Activated naive CD4-positive, alpha-beta T cell treated with Interleukin-2 at 50 U/mL for 16 hours (primary cell): ENCODE measurements at places on chromosomes 7 and 10.
A peak's percentile ranks its signal among the peaks of the same experiment; 100 is the strongest.

DNA sequence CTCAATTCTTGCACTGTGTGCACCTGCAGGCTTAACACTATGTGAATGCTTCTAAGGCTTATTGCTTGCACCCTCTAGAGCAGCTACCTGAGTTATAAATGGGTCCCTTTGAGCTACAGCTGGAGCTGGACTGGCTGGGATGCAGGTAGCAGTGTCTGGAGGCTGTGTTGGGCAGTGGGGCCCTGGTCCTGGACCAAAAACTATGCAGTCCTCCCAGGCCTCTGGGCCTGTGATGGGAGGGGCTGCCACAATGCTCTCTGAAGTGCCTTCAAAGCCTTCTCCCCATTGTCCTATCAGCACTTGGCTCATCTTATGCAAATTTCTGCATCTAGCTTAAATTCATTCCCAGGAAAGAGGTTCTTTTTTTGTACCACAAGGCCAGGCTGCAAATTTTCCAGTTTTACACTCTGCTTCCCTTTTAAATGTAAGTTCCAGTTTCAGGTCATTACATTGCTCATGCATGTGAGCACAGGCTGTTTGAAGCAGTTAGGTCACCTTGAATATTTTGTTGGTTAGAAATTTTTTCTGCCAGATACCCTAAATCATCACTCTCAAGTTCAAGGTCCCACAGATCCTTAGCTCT lies 26.0 kb downstream of the KBTBD2 start:
- no peak for DNase-seq

GRCh38 chr10:34764472-34764946 lies 50.6 kb downstream of the PARD3 start:
- no peak for DNase-seq

GRCh38 chr7:3730276-3730675 lies 429.2 kb downstream of the SDK1 start:
- DNase-seq: no peak

GRCh38 chr7:116465125-116465524 lies 34.4 kb upstream of the CAV2 start:
- DNase-seq: no peak

GRCh38 chr10:98339799-98340198 lies 71.8 kb upstream of the LOXL4 start:
- DNase-seq: no peak

DNA sequence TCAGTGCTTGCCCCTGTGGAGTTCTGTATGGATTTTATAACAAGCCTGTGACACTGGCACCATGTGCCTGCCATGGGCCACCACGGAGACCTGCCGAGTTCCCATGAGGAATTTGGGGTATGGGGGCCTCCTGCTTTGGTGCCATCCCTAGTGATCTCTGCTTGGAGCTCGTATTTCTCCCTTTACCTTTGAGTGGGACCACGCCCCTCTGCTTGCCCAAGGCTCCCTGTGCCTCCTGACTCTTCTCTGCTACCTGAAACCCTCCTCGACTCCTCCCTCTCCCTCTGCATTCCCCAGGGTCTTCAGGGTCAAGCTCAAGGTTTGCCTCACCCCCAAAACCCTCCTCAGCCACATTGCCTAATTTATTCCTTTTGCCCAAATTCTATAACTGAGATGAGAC lies 225.0 kb downstream of the BUB3 start:
- no peak for DNase-seq

DNA sequence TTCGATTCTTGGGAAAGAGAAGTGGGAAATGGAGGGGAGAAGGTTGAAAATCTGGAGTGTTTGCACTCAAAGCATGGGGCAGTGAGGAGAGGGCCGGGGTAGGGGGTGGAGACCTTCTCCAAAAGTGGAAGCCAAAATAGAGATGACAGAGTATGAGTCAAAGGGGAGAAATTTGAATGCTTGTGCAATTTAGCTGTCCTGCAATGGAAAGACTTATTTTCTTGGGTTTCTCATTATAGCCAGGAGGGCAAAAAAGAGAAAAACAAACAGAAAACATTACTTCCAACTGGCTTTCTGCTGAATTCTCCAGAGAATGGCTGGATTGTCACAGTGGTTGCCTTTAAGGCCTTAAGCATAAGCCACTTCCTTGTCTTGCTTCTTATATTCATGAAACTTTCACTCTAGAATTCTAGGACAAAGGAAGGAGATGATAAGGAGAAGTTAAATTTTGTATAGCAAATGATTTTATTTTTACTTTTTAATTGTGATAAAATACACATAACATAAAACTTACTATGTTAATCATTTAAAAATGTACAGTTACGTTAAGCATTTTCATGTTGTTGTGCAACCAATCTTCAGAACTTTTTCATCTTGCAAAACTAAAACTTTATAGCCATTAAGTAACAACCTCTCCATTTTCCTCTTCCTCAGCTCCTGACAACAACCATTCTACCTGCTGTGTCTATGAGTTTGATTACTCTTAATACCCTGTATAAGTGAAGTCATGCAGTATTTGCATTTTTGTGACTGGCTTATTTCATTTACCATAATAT lies 100.2 kb downstream of the GPR85 start:
- no peak for DNase-seq

DNA sequence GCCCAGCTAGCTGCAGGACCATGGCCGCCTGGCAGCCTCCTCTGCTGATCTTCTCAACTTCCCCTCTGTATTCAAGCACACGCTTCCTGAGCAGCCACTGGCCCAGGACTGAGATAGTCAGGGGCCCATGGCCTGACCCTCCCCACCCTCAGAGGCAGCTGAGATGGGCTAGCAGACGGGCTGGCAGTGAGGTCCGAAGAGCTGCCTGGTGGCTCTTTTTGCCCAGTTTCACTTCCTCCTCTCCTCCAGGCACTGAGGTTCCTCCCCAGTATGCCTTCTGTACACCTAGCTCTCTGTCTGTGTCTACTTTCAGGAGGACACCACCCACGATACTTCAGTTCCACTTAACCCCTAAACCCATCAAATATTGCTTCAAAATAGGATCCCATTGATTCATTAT lies 395.6 kb downstream of the TNS3 start:
- no peak for DNase-seq

- no peak for DNase-seq
Measured at GRCh38 chr10:23075672-23076071, 19.7 kb upstream of the MSRB2 start.

DNA sequence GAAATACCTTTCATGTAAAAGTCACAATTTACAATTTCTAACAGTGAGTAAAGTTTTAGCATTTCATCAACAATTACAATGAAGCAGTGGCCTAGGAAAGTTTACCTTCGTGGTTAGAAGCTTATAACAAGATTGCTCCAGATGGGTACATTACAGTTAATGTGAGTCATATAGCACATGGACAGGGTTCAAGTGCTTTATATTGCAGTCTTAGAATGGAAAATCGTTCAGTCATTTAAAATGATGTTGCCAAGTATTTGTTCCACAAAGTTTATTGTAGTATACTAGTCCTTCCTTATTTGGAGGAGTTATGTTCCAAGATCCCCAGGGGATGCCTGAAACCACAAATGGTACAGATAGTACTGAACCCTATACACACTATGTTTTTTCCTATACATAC lies 174.6 kb upstream of the TARP start:
- no peak for DNase-seq

GRCh38 chr10:4740471-4740870 lies 85.5 kb upstream of the AKR1E2 start:
- no peak for DNase-seq

- DNase-seq: no peak
Measured at GRCh38 chr10:482051-482501, 207.4 kb downstream of the DIP2C start.

GRCh38 chr7:41045556-41046123 lies 657.2 kb downstream of the INHBA start:
- DNase-seq: no peak

DNA sequence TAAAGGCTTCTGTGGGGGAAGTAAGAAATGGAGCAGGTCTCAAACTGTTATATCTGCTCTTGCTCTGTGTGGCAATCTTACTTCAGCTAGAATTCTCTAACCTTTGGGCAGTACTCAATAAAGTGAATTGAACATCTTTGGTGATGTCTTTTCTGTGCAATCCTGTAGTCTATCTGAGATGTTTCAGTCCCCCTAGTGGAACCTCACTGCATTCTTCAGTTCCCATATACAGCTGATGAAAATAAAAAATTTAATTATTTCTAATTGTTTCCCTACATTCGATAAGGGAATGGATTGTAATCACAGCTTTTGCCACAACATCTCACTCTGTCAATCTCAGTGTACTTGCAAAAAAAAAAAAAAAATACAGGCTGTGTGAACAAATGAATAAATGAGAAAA lies 522.6 kb downstream of the DNAJB9 start:
- no peak for DNase-seq

DNA sequence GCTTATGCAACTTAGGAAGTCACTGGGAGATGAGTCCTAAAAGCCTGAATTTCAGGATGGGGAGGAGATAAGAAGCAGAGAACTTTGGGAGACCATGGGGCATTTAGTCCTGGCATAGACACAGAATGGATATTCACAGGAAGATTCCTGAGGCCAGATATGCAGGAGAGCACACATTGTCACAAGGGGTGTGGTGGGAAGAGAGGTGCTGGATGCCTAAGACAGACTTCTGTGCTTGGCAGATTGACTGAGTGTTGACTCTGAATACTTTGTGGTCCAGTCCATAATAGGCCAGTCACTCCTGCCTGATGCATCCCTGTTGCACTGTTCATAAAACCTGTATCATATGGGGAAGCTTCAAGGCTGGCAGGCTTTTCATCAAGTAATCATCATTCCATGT lies 18.5 kb downstream of the SRI start:
- DNase-seq: no peak

DNA sequence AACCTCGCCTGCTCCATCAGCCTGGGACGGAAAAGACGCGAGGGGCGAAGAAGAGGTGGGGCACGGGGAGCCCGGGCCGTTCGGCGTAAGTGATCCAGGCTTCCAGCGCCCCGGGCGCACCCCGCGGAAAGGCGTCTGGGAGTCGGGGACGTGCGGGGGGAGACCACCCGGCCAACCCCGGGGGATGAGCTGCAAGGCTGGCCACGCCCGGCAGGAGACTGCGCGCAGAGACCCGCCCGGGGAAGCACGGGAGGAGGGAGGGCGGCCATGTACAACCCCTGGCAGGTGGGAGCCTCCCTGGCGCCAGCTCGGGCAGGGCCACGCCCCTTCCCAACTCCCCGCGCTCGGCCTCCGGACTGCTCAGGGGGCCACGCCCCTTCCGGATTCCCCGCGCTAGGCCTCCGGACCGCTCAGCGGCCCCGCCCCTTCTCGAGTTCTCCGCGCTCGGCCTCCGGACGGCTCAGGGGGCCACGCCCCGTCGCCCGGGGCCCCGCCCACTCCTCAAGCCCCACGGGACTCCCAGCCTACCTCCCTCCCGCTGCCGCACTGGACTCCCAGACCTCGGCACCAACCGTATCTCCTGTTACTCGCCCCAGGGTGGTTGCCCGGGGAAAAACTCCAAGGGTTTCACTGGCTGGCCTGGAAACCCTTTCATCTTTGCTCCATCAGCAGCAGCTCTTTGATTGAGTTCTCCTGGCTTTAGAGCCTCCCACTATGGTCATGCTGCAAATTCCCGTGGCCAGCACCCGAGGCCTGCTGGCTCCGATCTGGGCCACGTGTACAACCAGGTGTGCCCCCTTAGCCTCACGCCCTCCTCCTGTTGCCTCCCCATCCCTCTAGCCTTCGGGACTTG lies 284.4 kb downstream of the ZEB1 start:
- peak; percentile 80 for DNase-seq

DNA sequence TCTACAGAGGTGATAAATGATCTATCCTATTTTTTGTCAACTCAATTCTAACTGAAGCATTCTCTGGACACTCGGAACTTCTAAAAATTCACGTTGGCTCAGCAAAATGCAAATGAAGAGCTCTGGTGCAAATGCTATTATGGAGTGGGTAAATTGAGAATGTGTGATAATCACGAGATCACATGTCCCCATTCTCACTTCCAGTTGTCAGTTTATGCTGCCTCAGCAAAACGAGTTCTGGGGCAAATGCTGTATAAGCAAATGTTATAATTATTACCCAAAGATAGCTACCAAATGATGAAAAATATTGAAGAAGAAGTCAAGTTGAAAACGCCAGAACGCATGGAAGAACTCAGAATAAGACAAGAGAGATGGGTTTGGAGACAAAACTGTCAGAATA lies 29.4 kb downstream of the AKR1B1 start:
- DNase-seq: no peak

DNA sequence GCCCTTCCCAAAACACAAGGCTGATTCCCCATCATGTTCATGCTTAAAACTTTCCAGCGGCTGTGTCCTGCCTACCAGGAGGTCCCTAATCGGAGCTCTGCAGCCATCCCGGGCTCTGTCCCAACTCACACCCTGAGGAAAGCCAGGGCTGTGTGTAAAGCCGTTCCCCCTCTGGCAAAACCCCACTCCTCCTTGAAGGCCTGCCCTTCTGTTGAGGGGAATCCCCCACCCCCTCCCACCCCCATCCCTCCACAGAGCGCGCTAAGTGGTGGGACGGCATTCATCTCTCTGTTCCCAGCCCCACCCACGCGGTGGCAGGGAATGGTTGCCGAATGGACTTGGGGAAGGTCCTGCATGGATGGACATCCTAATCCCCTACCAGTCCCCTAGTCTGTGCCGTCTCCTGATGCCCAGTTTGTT lies 667 bp upstream of the TMEM120A start:
- no peak for DNase-seq

DNA sequence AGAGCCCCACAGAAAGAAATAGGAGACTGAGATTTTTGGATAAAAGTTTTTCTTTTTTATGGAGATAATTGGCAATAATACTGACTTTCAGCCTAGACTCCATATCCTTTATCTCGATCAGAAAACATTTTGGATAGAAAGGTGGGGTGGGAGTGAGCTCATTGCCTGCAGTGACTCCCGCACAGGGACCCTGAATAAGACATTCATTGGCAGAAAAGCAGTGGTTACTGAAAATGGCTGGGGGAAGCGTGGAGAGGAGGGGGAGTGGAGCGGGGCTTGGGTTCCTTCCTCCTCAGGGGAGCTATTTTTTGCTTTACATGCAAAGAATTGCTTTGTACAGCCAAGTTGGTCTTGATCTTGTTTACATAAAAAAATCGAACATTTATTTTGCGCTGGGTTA lies 90.4 kb upstream of the BMPER start:
- DNase-seq: no peak

- DNase-seq: no peak
Measured at GRCh38 chr10:105986912-105987635, 1177.4 kb downstream of the SORCS1 start.

- DNase-seq: no peak
Measured at GRCh38 chr7:16298221-16298620, 123.1 kb downstream of the CRPPA start.

- no peak for DNase-seq
Measured at GRCh38 chr10:45249978-45250693, 65.3 kb downstream of the OR13A1 start.

DNA sequence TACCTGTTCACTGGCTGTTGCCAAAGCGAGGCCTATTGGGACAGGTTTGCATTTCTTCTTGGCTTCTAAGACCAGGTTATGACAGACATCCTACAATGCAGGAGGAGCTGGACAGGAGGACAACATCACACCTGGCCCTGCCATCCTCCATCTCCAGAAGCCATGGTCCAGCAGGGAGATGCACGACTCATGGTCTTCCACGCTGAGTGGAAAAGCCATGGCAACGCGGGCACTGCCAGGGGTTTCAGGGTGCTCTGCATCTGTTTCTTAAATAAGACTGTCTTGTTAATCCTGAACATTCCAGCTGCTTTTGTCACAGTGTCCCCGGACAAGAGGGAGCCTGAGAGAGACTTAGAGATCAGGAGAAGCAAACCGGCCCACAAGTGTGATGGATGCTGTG lies 40.3 kb downstream of the CLRN3 start:
- DNase-seq: no peak

GRCh38 chr7:68875857-68876256 lies 722.4 kb upstream of the AUTS2 start:
- no peak for DNase-seq
